ENCODE measurements at places on chromosomes 6 and 20. TPM values are rescaled to one million over a fixed set of nuclear protein-coding genes. Genes with fewer than 3 reads are reported as not detected.

GRCh38 chr20:50743087-50743486 is 11.7 kb downstream of the PARD6B start:
- no peak for DNase-seq

Gene CYP39A1
- not detected for total RNA-seq

Gene KCNK16
- not detected for total RNA-seq

GRCh38 chr6:165659945-165660856 is 2.8 kb downstream of the PDE10A start:
- no peak for DNase-seq

Gene IP6K3
- total RNA-seq, result not detected

DNA sequence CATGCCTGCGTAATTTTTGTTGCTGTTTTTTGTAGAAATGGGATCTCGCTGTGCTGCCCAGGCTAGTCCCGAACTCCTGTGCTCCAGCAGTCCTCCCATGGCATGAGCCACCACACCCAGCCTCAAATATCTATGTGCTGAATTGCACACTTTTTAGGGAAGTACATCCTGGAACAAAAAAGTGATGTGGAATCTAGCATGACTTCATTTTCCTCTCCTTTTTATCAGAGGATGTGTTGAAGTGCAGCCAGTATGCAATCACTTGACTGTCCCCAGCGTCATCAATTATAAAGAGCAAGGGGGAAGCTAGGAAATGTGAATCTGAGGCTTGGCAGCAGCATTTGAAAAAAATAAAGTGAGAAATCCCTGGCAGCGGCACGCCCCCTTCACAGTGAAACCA is 6.4 kb upstream of the EXOC2 start:
- no peak for DNase-seq

Gene ULBP3
- total RNA-seq, result 0.61 TPM

Gene SYNDIG1
- total RNA-seq, result not detected

DNA sequence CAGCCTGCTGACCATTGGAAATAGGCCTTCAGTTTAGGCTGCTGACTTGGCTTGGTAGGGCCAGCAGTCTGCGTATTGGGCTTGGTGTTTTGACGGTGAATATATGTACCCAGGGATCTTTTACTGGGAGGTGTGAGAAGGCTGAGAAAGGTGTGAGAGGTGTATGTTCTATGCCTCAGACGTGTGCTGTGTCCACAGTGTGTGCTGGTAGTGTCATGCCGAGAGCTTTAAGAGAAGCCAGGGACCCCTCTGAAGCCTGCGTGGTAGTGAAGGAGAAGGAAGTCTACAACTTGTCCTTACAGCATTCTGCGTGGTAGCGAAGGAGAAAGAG is 2.1 kb downstream of the SS18L1 start:
- DNase-seq, result no peak

- peak; percentile 98 for DNase-seq
These were observed 1.1 kb downstream of the PLTP start for GRCh38 chr20:45910670-45911485.

DNA sequence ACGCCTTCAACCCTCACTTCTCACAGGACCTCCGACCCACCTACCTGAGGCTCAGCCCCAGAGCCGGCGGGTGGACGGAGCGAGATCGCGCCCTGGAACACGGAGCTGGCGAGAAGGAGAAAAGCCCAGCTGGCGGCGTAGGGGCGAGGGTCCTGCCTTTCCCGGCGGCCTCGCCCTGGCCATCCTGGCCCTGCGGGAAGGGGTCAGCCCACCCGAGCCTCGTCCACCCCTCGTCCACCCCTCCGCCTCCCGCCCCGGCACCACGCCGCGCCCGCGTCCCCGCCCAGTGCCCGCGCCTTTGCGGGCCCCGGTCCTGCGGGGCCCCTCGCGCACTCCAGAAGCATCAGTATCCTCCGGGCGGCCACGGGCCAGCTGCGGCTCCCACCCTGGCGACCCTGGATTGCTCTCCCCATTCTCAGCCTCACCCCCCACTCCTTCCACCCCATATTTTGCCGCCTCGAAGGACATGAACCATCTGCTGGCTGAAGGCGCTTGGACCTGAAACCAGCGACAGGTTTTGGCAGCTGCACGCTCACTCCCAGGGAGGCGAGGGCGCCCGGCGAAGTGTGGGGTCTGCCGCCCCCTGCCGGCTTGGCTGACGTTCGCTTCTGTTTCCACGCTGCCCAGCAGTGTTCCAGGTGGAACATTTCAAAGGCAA is 65.1 kb downstream of the PLG start:
- peak; percentile 69 for DNase-seq

Gene RSPO3
- total RNA-seq, result not detected

GRCh38 chr20:16675001-16675564 is 54.7 kb upstream of the SNRPB2 start:
- peak; percentile 18 for DNase-seq

GRCh38 chr6:98041921-98042320 is 758.9 kb upstream of the MMS22L start:
- DNase-seq, result no peak

DNA sequence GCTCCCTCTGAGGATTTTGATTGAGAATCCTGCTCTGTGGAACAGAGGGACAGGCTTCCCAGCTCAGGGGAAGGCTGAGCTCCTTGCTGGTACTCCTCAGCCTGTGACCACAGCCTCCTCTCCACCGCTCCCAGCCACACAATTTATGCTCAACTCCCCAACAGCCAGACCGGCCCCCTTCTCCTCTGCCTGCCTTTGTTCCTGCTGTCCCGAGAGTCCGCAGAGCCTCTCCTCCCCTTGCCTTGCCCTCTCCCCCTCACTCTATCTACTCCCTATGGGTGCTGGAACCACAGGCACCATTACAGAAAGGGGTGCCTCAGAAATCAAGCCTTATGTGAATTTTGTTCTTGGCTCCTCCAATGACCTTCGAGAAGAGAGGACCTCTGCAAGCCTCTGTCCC is 15.9 kb downstream of the MAP1LC3A start:
- no peak for DNase-seq

Gene SNX14
- 59.6 TPM for total RNA-seq

Data from activated CD4-positive, alpha-beta memory T cell treated with anti-CD3 and anti-CD28 coated beads for 36 hours (primary cell).